ENCODE measurements at places on chromosomes 16 and 17.

DNA sequence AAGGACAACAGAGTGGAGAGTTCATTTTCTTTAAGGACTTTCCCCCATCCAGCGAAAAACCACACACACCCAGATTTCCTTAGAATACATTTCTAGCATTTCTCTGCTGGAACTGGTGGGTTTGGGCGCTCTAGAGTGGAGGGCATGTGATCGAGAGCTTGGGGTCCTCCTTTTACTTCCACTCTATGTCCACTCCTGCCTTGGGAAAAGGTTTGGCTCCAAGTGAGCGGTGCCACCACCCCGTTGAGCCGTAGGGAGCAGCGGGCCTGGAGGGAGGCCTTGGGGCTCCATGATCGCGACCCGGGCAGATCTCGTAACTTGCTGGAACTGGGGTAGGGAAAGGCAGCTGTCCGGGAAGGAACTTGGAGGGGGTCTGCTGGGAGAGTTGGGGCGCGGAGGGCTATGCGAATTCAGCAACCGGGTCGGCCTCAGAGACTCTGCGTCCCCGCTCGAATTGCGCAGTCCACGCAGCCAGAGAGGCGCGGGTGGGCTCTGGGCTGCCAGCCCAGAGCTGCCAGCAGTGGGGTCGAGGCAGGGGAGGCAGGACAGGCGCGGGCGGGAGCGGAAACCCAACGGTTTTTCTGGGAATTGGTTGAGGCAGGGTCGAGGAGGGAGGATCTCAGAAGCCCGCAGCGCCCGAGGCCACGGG is 2.3 kb downstream of the DLX4 start:
- DNase-seq = no peak
- peaks cover 22% of the 10 kb centered on the region for H3K4me1 ChIP-seq
- peaks cover 8% of the 10 kb centered on the region for H3K27me3 ChIP-seq
- H3K27ac ChIP-seq = no peak overlapping the region
- no peaks in the 10 kb centered on the region for H3K36me3 ChIP-seq

DNA sequence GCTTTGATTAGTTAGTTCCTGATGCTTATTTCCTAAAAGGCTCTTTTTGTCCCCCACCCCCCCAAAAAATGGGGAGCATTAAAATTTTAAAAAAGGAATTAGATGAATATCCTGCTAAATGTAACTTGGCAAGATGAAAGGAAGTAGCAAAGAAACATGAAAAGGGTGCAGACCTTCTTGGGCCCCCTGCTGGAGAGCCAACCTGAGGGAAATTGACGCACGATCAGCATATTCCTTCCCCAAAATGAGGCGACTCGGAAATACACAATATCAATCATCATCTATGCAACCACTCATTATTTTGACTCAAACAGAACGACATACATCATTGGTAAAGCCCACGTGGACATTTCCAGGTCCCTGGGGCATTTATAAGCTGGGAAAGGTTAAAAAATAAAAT is 59.7 kb downstream of the GRIN2A start:
- H3K27me3 ChIP-seq = no peaks in the 10 kb centered on the region
- H3K36me3 ChIP-seq = no peaks in the 10 kb centered on the region
- no peak overlapping the region for H3K4me3 ChIP-seq
- DNase-seq = no peak
- H3K4me1 ChIP-seq = no peaks in the 10 kb centered on the region
- no peak overlapping the region for H3K27ac ChIP-seq

GRCh38 chr16:1745900-1746692 is 25.2 kb downstream of the NME3 start:
- DNase-seq = no peak
- H3K4me1 ChIP-seq = no peaks in the 10 kb centered on the region
- peaks cover 18% of the 10 kb centered on the region for H3K36me3 ChIP-seq
- H3K27ac ChIP-seq = no peak overlapping the region
- no peaks in the 10 kb centered on the region for H3K27me3 ChIP-seq

GRCh38 chr16:87713451-87714229 is 52.1 kb downstream of the KLHDC4 start:
- H3K4me3 ChIP-seq = no peak overlapping the region
- no peak for DNase-seq
- no peaks in the 10 kb centered on the region for H3K27me3 ChIP-seq
- H3K27ac ChIP-seq = no peak overlapping the region

DNA sequence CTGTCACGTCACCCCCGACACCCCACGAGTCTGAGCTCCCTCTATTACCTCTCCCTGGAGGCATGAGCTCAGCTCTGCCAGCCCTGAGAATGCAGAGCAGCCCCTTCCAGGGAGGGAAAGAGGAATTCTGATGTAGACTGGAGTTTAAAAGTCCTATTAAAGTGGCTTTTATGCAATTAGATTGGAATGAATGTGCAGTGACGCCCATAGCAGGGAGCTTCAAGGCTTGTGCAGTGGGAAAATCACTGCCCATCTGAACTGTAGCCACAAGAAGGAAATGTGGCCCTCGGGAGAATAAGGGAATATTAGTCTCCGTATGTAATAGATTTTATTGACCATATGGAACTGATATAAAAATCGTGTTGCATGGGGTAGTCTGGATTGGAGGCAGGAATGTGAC is 66.9 kb downstream of the ZNF423 start:
- no peak for DNase-seq
- no peaks in the 10 kb centered on the region for H3K36me3 ChIP-seq
- peaks cover 19% of the 10 kb centered on the region for H3K4me1 ChIP-seq
- H3K27me3 ChIP-seq = no peaks in the 10 kb centered on the region

GRCh38 chr17:43338886-43339516 is 59.8 kb upstream of the ARL4D start:
- peak; percentile 79 for DNase-seq
- H3K4me1 ChIP-seq = no peaks in the 10 kb centered on the region
- H3K27me3 ChIP-seq = no peaks in the 10 kb centered on the region
- no peaks in the 10 kb centered on the region for H3K36me3 ChIP-seq
- no peak overlapping the region for H3K27ac ChIP-seq

- no peaks in the 10 kb centered on the region for H3K27me3 ChIP-seq
- no peak overlapping the region for H3K4me3 ChIP-seq
- no peaks in the 10 kb centered on the region for H3K4me1 ChIP-seq
- DNase-seq = no peak
Measured at GRCh38 chr17:8865811-8866210, 1.7 kb downstream of the PIK3R6 start.

DNA sequence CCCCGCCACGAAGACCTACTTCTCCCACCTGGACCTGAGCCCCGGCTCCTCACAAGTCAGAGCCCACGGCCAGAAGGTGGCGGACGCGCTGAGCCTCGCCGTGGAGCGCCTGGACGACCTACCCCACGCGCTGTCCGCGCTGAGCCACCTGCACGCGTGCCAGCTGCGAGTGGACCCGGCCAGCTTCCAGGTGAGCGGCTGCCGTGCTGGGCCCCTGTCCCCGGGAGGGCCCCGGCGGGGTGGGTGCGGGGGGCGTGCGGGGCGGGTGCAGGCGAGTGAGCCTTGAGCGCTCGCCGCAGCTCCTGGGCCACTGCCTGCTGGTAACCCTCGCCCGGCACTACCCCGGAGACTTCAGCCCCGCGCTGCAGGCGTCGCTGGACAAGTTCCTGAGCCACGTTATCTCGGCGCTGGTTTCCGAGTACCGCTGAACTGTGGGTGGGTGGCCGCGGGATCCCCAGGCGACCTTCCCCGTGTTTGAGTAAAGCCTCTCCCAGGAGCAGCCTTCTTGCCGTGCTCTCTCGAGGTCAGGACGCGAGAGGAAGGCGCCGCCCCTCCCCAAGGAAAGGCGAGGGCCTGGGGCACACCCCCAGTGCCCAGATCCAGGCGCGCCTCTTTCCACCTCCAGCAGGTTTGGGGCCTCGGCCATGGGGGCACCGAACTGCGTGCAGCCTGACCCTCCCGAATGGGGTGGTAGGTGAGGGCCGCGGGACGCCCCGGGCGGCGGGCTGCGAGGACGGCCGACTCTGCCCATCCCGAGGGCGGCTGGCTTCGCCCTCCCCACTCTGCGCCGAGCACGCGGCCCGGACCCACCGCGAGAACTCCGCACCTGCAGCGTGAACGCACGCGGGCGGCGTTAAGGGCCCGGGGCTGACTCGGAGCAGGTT is 664 bp downstream of the HBQ1 start:
- H3K4me3 ChIP-seq = peak overlapping the region; percentile 33
- no peak for DNase-seq
- no peak overlapping the region for H3K27ac ChIP-seq
- no peaks in the 10 kb centered on the region for H3K4me1 ChIP-seq
- H3K27me3 ChIP-seq = peaks cover 45% of the 10 kb centered on the region

- no peak overlapping the region for H3K27ac ChIP-seq
- H3K4me1 ChIP-seq = no peaks in the 10 kb centered on the region
- DNase-seq = no peak
Measured at GRCh38 chr16:47055136-47055885, 81.8 kb upstream of the DNAJA2 start.

Data from tibial nerve (tissue), 4 donors.